ENCODE measurements at places on chromosomes 4 and X.

DNA sequence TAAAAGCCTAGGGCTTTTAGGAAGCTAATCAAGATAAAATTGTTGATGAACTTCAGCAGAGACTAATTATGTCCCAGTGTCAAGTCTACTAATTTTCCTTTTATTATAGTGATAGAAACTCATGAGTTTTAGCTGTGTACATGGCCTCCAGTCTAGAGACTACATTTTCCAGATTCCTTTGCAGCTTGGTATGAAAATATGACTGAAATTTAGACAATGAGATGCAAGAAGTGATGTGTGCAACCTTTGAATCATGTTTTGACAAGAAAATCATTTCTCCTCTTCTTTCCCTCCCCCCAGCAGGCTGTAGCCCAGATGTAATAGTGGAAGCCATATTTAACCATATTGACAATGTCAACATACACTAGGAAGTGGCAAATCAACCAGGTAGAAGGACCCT, 30.3 kb upstream of the IL13RA2 start:
- no peak for DNase-seq

GRCh38 chr4:8688041-8688907, 95.7 kb downstream of the CPZ start:
- DNase-seq = no peak

DNA sequence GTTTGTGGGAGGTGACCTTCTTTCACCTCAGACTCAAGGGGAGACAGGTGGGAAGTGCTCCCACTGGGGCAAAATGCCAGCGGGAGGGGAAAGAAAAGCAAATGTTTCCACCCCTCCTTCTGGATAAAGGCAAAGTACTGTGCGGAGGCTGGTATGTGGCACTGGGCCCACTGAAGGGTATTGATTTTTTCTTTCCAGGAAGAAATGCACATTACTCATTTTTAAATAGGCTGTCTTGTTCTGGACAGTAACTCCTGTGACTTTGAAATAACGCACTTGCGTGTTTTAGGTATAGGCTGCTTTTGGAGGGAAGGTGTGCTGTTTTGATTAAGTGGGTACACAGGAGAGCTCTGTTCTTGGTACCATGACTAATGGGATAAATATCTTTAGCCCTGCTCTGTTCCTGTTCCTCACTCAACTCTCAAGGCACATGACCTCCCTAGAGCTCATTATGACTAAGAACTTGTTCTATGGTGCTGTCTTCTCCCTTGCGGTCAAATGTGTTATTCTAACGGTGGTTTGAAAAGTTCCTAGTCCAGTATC, 40.7 kb upstream of the MBTPS2 start:
- no peak for DNase-seq

DNA sequence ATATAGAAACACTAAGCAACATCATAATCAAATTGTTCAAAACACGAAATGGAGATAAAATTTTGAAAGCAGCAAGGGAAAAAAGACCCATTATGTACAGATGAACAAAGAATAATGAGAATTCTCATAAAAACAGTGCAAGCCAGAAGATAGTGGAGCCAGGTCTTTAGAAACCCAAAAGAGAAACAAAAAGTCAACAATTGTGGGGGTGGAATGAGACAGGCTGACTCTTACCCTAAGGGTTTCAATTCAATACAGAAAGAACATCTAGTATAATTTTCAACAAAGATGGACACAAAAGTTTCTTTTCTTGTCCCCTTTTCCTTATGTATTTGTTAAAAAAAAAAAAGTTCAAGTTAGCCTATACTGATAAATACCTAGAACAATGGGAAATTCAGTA, 34.0 kb upstream of the MAGEB2 start:
- DNase-seq = no peak

- no peak for DNase-seq
These were observed 137.6 kb downstream of the CPZ start for GRCh38 chr4:8730159-8730558.

GRCh38 chr4:5021546-5021945, 2.3 kb upstream of the CYTL1 start:
- no peak for DNase-seq

GRCh38 chr4:54547299-54548097, 110.3 kb upstream of the KIT start:
- no peak for DNase-seq

GRCh38 chr4:2817701-2818350, 24.9 kb downstream of the SH3BP2 start:
- DNase-seq = no peak

DNA sequence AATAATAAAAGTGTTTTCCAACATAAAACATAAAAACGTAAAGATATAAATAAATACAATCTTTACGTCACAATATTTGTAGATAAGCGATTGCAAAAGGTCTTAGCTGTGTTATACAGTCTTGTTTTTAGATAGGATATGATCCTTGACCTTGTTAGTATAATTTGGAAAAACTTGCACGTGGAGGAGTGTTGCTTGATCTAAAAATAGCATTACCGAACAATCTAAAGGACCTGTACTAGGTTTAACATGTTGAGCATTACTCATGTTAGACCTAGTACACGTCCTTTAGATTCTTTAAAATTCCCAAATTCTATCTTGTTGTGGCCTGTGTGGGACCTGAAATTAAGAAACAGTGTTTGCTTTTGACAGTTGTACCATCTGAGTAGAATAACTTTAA, 1.6 kb downstream of the METAP1 start:
- no peak for DNase-seq

GRCh38 chr4:71537551-71538065, 198.8 kb downstream of the SLC4A4 start:
- no peak for DNase-seq

DNA sequence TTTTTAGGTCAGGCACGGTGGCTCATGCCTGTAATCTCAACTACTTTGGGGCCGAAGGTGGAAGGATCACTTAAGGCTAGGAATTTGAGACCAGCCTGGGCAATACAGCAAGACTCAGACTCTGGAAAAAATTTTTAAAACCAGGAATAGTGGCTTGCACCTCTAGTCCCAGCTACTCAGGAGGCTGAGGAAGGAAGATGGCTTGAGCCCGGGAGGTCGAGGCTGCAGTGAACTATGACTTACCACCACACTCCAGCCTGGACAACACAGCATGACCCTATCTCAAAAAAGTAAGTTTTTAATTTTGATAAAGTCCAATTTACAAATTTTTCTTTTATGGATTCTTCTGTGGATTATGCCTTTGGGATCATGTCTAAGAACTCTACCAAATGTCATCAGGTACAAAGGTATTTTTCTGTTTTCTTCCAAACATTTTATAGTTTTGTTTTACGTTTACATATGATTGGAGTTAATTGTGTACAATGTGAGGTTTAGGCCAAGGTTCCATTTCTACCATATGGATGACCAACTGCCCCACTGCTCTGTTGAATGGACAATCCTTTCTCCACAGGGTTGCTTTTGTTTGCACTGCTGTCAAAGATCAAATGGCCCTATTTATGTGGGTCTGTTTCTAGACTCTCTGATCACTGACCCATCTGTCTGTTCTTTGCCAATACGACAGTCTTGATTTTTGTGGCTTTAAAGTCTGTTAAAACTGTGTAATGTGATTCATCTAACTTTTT, 48.2 kb downstream of the CPLX1 start:
- no peak for DNase-seq

- DNase-seq = no peak
These were observed 813 bp upstream of the APBB2 start for GRCh38 chr4:41215155-41215554.

DNA sequence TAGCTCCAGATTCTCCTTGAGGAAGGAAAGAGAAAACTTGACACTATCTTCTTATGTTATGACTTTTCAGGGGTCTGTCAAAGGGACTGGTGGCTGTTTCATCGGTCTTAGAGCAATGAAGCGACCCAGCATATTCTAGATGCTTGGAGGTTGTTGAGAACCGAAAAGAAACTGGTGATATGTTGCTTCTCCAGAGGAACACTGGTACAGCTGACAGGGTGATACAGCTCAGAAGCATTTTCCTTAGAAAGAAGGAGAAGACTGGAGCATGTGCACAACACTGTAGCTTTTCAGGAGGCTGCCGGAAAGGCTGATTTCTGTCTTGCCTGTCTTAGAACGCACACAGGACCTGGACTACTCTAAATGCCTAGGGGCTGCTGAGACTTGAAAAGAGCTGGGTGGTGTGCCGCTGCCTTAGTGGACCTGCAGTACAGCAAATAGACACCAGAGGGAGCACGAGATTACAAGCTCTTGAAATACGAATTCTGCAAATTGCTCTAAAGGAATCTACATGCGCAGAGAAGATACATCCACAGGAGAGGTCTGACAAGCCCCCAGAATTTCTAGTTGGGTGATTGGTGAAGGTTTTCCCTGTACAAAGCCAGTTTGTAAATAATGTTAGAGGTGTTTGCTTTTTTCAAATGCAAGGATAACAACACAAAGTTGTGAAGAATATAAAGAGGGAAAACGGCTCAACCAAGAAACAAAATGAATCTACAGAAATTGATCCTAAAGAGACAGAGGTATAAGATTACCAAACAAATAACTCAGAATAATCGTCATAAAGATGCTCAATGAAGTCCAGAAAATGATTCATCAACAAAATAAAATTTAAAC, 223.1 kb upstream of the DMD start:
- no peak for DNase-seq

GRCh38 chrX:12308420-12308819, 170.1 kb downstream of the FRMPD4 start:
- DNase-seq = no peak

DNA sequence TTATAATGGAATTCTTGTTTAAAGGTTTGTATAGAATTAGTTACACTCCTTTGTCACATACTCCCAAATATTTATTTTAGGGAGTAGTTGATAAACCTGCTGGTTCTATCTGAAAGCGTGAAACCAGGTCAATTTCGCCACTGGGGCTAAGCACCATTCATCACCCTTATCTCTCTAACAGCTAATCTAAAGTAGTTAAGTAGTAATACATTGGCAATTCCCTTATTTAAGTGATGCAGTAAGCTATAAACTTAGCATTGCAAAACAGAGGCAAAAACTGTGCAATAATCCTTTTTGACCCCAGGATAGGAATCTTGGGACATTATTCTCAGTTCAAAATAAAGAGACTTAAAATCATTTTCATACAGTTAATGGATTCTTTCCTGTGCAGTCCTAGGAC, 33.7 kb upstream of the PTPN13 start:
- no peak for DNase-seq

GRCh38 chr4:162706051-162706450, 460.6 kb downstream of the NAF1 start:
- DNase-seq = no peak

- DNase-seq = no peak
These were observed 327.8 kb downstream of the CAMK2D start for GRCh38 chr4:113433536-113434246.

GRCh38 chr4:152663203-152664066, 16.4 kb downstream of the TMEM154 start:
- DNase-seq = no peak

- no peak for DNase-seq
These were observed 2.8 kb downstream of the TMEM271 start for GRCh38 chr4:573122-573892.

- DNase-seq = no peak
These were observed 120.2 kb upstream of the BANK1 start for GRCh38 chr4:101670370-101670769.

DNA sequence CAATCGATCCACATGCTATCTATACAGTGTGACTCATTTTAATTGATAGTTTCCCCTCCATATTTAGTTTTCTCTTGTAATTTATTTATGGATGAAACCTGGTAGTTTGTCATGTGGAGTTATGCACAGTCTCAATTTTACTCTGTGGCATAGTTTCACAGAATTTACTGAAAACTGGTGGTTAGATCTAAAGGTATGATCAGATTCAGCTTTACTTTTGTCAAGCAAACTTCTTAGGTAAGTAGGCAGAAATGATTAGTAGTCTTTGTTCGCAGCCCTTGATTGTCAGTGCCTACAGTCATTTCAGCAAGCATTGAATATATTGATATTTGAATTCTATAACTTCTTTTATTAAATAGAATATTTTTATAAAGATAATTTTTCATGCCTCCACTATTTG, 2.5 kb downstream of the ADD1 start:
- DNase-seq = no peak

GRCh38 chr4:48429709-48430474, 53.3 kb upstream of the SLC10A4 start:
- DNase-seq = no peak

DNA sequence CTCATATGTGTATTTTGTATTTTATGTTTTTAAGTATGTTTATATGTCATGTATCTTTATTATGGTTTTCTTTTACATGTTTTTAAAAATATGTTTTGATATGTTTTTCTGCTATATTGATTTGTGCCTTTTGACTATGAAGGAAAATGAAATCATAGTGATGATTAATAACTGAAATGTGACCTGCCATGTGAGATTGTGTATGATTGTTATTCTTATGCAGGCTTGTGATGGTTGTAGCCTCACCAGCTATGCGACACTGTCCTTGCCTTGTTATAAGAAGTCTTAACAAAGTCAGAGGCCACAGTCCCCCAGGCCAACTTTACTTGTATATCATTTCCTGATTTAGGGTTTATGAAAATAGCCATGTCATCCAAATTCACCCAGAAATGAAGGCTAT, 83.2 kb downstream of the TMEM131L start:
- no peak for DNase-seq

DNA sequence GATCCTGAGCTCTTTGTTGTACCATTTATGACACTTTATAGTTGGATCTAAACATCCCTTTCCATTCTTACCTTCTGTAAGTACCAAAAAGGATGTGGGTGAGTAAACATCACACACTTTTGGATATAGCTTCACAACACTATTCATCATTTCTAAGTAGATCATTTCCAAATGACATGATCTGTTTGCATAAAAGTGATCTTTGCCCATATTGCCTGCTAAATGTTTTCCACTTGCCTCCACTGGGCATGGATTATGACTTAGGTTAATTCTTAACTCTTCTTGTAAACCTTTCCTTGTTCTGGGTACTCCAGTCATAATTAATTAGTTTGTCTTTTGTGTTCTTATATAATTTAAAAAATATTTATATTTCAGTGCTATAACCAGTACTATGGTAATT, 244.9 kb upstream of the AGA start:
- no peak for DNase-seq

GRCh38 chrX:111257733-111258132, 12.6 kb downstream of the CAPN6 start:
- no peak for DNase-seq

- DNase-seq = no peak
These were observed 483.6 kb downstream of the SH2D1A start for GRCh38 chrX:124829930-124830329.

- no peak for DNase-seq
These were observed 28.0 kb downstream of the PPP2R3B start for GRCh38 chrX:358651-359143.

GRCh38 chrX:16089086-16089485, 34.3 kb upstream of the GRPR start:
- no peak for DNase-seq

DNA sequence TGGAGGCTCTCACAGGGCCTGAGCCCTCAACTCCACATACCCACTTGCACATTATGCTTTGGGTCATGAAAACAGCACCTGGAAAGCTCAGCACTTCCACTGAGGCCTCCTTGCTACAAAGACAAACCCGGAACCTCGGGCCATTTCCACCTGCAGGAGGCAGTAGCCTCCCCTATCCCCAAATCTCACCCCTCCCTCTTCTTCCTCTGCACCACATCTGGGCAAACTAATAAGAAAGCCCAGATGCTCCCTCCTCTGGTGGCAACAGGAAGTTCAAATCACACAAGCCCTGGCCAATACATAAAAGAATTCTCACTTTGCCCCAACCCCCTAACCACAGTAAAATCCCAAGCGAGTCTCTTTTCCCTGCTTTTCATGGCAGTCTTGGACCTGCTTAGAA, 136.4 kb downstream of the MAPK10 start:
- DNase-seq = no peak

All from stimulated activated CD8-positive, alpha-beta memory T cell treated with anti-CD3 and anti-CD28 coated beads, Interleukin-7, amount 100 ng/mL, for 1 hour (primary cell).